ENCODE measurements at places on chromosomes 3 and 15. TPM values are rescaled to one million over a fixed set of nuclear protein-coding genes. Genes with fewer than 3 reads are reported as not detected.

- H3K4me3 ChIP-seq = no peak overlapping the region
- H3K36me3 ChIP-seq = no peaks in the 10 kb centered on the region
- no peak for DNase-seq
- H3K4me1 ChIP-seq = peaks cover 40% of the 10 kb centered on the region
These were observed 106.4 kb downstream of the FBLN2 start for GRCh38 chr3:13655061-13655913.

- no peak for DNase-seq
- H3K27me3 ChIP-seq = no peaks in the 10 kb centered on the region
- no peaks in the 10 kb centered on the region for H3K4me1 ChIP-seq
- no peak overlapping the region for H3K4me3 ChIP-seq
- no peaks in the 10 kb centered on the region for H3K36me3 ChIP-seq
- H3K27ac ChIP-seq = no peak overlapping the region
These were observed 9.9 kb upstream of the UBL7 start for GRCh38 chr15:74470631-74471395.

Gene GOLGA6L7
- total RNA-seq = not detected

DNA sequence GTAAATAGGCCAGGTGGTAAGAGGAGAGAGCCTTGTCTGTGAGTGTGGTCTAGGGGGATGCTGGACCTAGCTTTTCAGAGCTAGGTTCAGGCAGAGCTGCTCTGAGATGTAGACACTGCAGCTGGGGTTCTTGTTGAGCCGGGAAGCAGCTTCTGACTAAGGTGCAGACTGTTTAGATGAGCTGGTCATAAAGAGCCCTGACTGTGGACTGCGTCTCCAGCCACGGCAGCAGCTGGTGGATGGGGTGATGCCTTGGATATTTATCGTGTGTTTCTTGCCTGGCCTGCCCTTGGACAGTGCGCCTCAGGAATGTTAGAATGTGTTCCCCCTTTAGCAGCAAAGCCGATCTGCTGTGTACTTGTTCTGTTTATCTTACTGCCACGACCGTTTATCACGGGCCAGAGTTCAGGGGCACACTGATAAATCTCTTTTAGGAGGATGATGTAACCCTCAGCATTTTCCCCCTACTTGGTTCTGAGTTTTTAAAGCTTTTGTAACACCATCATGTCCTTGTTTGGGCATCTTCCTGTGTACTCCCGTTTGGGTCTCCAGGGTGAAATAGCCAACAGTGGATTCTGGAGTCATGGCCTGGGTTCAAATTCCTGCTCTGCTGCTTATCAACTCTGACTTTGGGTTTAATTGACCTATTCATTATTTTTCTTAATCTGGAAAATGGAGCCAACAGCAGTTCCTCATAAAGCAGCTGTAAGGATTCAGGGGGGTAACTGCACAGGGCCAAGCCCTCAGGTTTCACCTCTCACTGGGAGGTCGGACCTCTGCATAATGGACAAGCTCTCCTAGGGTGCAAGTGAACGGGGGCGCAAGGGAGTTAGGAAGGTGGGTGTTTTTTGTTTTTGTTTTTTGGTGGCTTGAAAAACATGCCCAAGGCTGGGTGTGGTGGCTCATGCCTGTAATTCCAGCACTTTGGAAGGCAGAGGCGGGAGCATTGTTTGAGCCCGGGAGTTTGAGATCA is 51.4 kb downstream of the FLNB start:
- no peak overlapping the region for H3K4me3 ChIP-seq
- H3K4me1 ChIP-seq = peaks cover 44% of the 10 kb centered on the region
- no peak for DNase-seq

GRCh38 chr15:78263907-78264303 is 457 bp upstream of the DNAJA4 start:
- H3K4me1 ChIP-seq = peaks cover 23% of the 10 kb centered on the region
- H3K27ac ChIP-seq = peak overlapping the region; percentile 98
- H3K4me3 ChIP-seq = peak overlapping the region; percentile 75
- H3K36me3 ChIP-seq = peaks cover 21% of the 10 kb centered on the region

- no peak for DNase-seq
- H3K36me3 ChIP-seq = no peaks in the 10 kb centered on the region
- H3K27me3 ChIP-seq = no peaks in the 10 kb centered on the region
These were observed 140.2 kb upstream of the PLXND1 start for GRCh38 chr3:129746629-129747028.

Gene ZNF35
- total RNA-seq = 7.9 TPM

- H3K27me3 ChIP-seq = no peaks in the 10 kb centered on the region
- DNase-seq = no peak
- H3K36me3 ChIP-seq = peaks cover 36% of the 10 kb centered on the region
- H3K27ac ChIP-seq = no peak overlapping the region
These were observed 25.6 kb downstream of the SEC22C start for GRCh38 chr3:42556089-42556632.

Gene MME
- total RNA-seq = 0.34 TPM

Gene MESD
- total RNA-seq = 22.5 TPM

- H3K4me1 ChIP-seq = peaks cover 20% of the 10 kb centered on the region
- no peak for DNase-seq
- H3K27me3 ChIP-seq = no peaks in the 10 kb centered on the region
- no peaks in the 10 kb centered on the region for H3K36me3 ChIP-seq
- no peak overlapping the region for H3K4me3 ChIP-seq
These were observed 1.6 kb downstream of the MUSTN1 start for GRCh38 chr3:52833202-52833601.
